Activated CD4-positive, alpha-beta T cell treated with anti-CD3 and anti-CD28 coated beads, Interleukin-2, amount 50 U/mL, for 16 hours (primary cell): ENCODE measurements at places on chromosomes 4 and X.

DNA sequence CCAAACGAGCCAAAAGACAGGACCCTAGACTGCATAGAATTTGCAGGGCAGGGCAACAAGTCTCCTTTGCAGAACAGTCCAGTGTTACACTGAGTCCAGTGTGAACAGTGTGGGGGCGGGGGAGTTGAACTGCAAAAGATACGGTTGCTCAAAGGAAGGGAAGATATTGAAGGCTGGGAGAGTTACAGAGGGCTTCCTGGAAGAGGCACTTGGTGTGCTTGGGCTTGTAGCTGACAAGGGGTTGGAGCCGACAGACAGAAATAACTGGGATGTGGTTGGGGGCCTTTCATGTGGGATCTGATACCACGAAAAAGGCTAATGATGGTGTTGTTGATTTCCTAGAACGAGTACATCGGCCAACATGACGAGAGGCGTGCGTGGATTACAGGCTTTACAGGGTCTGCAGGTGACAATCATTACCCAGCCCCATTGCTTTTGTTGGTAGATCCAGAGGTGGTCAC lies 6.1 kb downstream of the XPNPEP2 start:
- DNase-seq: peak; percentile 37

- DNase-seq: no peak
These were observed 436.2 kb downstream of the FAT4 start for GRCh38 chr4:125750828-125751466.

DNA sequence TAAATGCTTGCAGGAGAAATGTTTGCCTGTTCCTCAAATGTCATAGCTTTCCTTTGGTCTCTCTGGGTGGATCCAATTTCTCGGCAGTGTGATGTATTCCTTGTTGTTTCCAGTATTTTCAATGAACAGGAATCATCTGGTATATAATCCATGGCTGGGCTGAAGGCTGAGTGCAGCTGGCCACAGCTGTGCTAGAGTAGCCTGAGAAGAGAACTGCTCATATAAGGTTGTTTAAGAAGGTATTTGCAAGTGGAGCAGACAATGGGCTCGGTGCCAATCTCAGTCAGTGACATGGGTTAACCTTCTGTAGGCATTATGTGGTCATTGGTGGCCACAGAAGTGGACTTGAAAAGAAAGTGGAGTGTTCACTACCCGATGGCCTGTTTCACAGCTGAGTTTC lies 390.3 kb downstream of the SPRY1 start:
- DNase-seq: no peak

GRCh38 chrX:154431341-154431740 lies 2.9 kb downstream of the ATP6AP1 start:
- no peak for DNase-seq

DNA sequence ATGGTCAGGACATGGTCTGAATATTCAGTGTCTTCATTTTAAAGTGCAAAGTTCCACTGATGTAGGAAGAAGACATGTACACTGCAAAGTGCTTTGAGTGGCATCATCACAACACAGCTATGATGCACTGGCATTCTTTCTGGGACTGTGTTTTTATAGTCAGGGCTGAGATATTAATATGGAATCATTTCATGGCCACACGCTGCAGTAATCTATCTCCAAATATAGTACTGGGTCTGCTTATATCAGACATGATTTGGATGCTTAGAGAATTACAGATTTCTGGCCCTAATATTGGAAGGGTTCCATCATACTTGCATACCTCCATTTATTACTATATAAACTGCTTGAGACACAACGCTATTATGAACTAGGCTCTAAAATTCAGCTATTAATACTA lies 1170.9 kb downstream of the NLGN4X start:
- no peak for DNase-seq

- no peak for DNase-seq
These were observed 41.0 kb downstream of the LDB2 start for GRCh38 chr4:16857425-16857824.

GRCh38 chr4:14621731-14622463 lies 380.4 kb upstream of the CPEB2 start:
- DNase-seq: no peak

GRCh38 chrX:49257846-49258748 lies 6.4 kb downstream of the FOXP3 start:
- DNase-seq: no peak

GRCh38 chr4:189502841-189503435 lies 437.7 kb upstream of the FRG1 start:
- DNase-seq: peak; percentile 34

- no peak for DNase-seq
These were observed 279.9 kb downstream of the PPP3CA start for GRCh38 chr4:101067383-101067782.

DNA sequence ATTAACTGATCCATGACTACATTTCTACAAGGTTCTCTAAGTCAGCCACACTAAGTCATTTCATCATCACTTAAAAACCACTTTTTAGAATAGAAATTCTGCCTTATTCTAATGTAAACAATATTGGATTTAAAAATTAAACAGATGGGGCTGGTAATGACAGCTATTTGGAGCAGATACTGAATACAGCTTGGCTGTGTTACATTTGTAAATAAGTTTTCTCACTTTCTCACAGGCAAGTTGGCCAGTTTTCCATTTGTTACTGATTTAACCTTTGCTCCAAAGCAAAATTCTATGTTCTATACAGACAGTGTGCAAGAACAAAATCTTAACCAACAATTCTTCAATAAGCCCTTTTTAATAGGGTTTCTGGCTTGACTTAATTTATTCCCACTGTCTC lies 370.7 kb downstream of the GRIA2 start:
- DNase-seq: no peak

DNA sequence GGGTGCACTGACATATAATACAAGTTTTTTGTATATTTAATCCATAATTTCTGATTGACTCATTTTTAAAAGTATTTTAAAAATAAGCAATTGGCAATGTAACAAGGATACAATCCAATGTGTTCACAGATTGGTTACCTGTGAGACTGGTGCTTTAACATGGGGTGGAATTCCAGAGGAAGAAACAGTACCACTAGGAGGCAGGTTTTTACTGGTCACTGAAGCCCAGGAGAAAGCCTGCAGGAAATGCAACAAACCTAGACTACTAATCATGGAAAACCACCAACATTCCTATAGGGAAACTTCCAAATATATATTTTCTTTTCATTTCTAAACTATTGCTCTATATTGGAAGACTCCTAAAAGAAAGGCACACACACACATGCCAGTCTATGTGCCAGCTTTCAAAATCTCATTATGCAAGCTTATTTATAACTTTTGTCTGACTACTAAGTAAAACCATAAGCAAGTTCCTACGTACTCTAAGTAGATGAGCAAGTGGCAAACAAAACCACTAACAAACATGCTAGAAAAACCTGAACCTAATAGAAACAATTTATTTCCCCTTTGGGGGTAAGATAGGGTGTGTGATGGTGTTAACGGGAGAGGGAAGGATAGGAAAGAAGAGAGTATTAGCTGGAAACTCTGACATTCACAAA lies 19.2 kb downstream of the G3BP2 start:
- DNase-seq: no peak

GRCh38 chrX:2629316-2630007 lies 61.6 kb upstream of the CD99 start:
- DNase-seq: peak; percentile 20

DNA sequence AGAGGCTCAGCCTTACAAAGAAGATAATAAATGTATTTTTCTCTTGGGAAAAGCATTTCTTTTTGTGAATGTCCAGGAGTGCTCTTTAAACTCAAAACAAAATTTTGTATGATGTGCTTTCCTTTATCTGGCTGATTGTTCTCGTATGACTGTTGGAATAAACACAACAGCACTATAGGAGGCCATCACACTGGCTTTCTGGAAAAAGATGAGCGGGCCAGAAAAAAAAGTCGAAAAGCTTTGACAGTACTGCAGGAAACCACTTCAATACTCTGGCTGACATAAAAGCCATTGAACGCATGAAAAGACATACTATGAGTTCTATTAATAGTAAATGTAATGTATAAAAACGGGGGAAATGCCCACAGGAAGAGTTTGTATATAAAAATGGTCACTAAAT lies 64.7 kb upstream of the CTSO start:
- no peak for DNase-seq

DNA sequence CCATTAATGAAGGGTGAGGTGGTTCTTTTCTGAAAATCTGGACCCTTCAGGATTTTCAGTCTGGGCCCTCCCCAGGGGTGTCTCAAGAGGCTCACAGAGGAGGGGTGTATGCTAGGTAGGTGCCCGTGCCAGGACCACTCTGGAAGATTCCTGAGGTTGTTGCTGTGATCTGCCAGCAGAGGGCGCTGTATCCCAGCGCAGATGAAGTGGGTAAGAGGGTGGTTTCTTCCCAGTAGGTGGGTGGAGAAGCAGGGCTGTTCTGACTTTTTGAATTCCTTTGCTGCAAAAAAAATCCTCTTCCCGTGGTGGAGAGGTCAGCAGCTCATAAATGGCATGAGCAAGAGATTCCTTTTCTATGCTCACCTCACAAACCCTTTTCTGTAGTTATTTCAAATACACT lies 51.1 kb downstream of the SCML1 start:
- DNase-seq: peak; percentile 29

- DNase-seq: peak; percentile 45
These were observed 63.4 kb downstream of the DCUN1D4 start for GRCh38 chr4:51906167-51906958.

DNA sequence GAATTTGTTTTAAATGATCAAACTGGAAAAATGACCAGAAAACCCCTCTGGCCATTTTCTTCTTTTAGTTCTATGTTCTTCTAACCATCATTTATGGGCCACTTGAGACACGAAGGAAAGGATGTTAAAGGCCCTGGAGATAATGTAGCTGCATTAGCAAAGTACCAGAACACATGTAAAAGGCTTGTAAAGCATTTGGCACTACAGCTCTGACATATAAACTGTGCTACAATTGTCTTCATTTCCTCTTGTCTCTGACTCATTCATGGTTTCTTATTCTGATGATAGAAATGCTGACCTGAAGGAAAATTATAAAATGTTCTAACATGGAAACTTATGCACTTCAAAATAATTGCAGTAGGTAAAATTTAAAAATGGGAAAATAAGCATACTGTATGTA lies 388.7 kb downstream of the FAT4 start:
- no peak for DNase-seq

GRCh38 chr4:140952717-140953116 lies 180.6 kb downstream of the RNF150 start:
- DNase-seq: no peak

- DNase-seq: no peak
These were observed 18.4 kb downstream of the CENPU start for GRCh38 chr4:184715526-184715925.

GRCh38 chr4:101355246-101355645 lies 7.9 kb upstream of the PPP3CA start:
- DNase-seq: no peak

- no peak for DNase-seq
These were observed 48.7 kb upstream of the PHOX2B start for GRCh38 chr4:41797260-41797659.

DNA sequence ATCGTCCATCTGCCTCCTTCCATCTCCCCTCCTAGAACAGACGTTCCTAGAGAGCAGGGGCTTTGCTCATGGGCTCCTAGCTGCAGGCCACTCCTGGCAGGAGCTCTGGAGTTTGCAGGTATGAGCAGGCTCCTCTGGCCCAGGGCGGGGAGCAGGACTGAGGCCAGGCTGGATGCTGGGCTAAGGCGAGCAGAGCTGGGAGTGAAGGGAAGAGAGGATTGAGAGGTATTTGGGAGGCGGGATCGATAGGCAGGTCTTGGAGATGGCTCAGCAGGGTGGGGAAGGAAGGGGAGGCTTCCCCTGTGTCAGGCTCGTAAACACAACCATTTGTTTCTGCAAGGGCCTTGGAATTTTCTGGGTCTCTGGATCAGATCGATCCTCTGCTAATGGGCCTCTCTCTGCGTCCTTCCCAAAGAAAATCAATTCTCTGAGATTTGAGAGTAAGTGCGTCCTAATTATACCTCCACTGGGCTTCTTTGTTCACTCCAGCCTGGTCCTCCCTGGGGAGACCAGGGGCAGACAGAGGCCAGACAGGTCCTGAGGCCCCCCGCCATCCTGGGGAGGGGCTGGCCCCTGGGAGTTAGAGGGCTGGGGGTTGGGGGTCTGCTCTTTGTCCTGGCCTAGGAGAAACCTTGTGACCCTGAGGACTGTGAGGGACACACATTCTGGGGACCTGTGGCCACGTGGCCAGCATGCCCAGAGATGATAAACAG lies 94.8 kb upstream of the PSAPL1 start:
- no peak for DNase-seq

DNA sequence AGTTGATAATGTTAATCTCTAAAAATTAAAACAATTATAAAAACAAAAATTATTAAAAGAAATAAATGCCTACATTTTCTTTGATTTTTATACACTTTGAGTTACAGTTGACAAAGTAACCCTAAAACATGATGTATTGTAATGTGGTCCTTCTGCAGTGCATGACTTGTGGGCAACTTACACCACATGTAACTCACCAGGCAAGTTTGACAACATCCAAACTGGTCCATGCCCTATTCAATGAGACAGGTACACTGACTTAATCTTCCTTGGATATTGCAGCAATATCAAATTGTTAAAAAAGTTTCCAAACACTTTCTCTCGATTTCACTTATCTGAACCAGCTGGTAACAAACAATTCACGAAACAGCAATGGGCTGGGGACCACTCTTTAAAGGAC lies 81.5 kb downstream of the FTHL17 start:
- DNase-seq: no peak

- DNase-seq: no peak
These were observed 92.3 kb upstream of the MAD2L1 start for GRCh38 chr4:120158841-120159463.

- DNase-seq: no peak
These were observed 109.3 kb upstream of the BMP2K start for GRCh38 chr4:78666830-78667258.

DNA sequence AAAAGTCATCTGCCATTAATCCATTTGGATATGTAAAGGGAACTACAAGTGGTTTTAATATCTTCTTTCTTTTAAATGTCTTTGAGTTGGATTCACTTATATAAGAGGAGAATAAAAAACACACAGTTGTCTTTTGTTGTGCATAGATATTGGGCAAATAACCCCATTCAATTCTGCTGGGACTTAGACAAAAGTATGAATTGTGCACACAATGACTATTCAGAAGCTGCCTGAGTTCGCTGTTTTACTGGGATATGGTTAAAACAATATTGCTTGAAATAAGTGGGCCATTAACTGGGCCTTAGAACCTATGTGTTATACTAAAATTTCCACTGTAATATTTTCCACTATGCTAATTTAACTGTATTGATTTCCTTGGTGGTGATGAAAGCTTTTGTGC lies 71.7 kb downstream of the PCYT1B start:
- no peak for DNase-seq

GRCh38 chr4:88605736-88606135 lies 13.5 kb downstream of the HERC3 start:
- no peak for DNase-seq

- DNase-seq: no peak
These were observed 43.7 kb downstream of the SULT1E1 start for GRCh38 chr4:69816236-69816635.
